ENCODE measurements at places on chromosomes 7 and 10. TPM values are rescaled to one million over a fixed set of nuclear protein-coding genes. Genes with fewer than 3 reads are reported as not detected.

DNA sequence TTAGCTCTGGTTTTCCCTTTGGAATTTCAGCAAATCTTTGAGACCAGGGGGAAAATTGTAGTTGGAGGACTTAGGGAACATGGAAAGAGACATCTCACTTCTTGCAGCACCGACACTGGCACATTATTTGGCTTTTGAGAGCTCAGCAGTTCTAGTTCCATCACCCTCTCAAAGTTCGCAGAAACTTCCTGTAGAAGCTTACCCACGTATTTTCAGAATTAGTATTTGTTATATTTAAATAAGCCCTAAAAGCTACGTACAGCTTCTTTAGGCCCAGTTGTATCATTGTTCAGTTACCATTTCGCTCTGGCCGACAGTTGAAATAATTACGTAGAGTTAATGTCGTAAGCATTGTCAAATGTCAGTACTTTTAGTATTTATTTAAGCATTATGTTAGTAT lies 13.4 kb downstream of the CEP55 start:
- no peak for DNase-seq

DNA sequence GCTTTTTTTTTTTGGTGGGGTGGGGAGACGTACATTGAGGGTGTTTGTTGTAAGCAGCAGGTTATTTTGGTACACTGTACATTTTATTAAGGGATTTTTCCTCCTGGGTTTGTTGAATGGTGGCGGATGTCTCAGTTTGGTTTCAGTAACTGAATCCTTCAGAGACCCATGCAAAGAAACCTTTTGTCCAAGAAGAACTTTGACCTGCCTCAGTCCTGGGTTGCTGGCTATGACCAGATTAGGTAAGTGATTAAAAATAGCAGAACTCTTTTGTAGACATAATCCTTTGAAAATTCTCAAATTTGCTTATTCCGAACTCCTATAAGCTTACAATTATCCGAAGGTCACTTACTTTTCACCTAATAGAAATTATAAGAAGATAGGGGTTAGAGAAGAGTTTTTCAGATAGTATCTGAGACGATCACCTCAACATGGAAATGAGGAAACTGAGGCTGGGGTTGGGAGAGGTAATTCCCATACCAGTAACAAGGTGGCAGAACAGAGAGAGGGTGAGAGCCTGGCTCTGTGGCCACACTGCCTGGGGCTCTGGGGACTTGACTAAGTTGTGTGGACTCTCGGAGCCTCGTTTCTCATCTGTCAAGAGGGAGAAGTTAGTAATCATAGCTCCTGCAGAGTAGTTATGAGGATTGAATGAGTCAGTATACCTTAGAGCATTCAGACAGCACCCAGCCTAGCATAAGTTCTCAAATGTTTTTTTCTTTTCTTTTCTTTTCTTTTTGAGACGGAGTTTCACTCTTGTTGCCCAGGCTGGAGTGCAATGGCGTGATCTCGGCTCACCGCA lies 87.4 kb downstream of the CCNY start:
- DNase-seq = peak; percentile 77

DNA sequence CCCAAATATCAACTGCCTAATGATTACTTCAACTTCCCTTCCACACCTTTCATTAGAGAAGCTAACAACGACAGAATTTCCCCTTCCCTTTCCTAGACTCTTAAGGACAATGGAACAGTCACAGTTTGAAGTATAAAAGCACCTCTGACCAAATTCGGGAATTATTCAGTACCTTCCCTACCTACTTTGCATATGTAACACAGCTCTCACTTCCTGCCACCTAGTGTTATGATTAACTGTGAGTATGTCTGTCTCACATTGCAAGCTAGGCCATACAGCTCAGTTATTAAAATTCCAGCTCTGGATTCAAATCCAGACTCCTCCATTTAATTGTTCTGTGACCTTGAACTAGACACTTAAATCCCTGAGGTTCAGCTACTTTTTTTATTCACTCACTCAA lies 44.8 kb upstream of the HPSE2 start:
- DNase-seq = peak; percentile 47

DNA sequence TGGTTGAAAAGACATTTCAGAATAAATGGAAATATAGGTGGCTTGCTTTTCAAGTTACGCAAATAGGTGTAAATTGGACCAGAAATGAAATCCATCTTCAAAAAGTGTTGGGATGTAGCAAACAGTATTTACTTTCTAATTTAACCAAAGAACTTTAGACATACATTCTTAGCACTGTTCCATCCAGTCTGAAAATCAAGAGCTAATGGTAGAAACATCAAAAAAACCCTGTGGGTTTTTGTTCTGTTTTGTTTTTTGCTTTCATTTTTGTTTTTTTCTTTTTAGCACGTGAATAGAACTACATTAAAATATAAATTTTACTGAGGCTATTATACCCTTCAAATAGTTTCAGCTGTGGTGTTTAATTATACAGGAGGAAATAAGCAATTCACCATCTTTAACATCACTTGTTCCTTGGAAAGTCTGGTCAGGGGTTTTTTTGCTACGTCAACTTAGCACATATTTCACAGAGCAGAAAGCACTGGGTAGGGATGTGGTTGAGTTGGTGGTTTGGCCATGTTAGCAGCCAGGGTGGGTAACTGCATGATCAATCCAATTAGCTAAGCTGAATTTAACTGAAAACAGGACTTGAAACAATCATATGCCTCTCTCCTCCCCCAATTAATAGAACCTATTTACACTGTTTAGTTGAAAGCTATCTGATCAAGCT lies 275.4 kb upstream of the PFKP start:
- DNase-seq = no peak

DNA sequence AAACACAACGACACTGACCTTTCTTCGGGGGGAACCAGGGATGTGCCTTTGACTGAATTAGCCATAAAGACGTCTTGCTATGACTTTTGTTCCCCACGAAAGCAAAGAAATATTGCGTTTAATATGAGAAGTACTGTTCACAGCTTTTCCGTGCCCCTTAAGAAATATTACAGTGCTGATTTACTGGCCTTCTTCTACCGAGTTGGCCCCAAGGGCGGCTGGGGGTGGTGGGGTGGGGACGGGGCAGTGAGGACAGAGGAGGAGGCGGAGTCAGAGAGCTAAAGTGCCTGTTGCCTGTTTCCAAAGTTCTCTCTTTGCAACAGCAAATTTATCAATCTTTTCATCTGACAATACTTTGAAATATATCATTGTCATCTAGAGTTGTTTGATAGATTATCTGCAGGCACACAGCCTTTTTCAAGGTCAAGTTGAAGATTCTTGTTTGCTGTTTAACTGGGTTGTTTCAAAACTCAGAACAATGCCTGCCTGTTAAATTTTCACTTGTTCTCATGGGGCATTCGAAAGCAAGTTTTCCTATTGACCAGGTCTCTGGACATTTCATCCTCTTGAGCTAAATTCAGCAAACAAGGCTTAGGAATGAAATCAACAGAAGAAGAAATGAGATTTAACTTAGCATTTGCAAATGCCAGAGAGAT lies 9.0 kb downstream of the PTF1A start:
- no peak for DNase-seq

- no peak for DNase-seq
These were observed 251.0 kb downstream of the NSUN6 start for GRCh38 chr10:18400201-18400905.

DNA sequence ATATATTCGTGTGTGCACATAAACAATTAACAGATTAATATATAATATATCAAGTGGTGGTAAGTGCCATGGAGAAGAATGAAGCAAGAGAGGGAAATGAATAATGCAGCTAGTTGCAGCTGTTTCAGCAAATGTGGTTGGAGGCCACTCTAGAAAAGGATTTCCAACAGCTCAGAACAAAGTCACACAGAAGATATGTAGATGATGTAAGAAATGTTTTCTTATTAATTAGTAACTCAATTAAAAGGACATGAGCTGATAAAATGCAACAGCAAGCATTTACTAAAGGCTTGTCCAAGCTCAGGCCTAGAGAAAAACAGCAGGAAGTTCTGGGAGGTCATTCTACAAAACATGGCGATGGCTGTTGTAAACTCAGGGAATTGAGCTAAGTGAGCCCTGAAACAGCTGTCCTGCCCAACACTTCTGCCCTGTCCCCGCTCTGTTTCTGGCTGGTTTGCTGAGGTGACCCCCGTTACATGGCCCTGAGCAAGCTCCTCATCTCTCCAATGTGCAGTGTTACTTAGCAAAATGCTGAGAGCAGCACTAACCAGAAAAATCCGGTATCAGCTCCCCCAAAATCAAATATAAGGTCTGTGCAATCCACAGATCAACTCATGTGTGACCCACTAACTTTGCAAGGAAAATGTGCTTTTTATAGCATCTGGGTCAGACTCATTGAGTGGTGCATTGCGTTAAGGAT lies 23.4 kb upstream of the C10orf67 start:
- no peak for DNase-seq

DNA sequence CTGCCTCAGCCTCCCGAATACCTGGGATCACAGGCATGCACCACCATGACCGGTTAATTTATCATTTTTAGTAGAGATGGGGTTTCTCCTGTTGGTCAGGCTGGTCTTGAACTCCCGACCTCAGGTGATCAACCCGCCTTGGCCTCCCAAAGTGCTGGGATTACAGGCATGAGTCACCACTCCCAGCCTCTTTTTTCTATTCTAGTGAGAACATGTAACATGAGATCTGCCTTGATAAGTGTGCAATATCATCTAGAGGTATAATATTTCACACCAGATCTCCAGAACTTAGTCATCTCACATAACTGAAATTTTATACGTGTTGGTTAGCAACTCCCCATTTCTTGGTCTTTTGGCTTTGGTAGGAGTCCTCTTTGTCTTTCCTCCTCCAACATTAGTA lies 656.9 kb downstream of the CNTNAP2 start:
- no peak for DNase-seq

DNA sequence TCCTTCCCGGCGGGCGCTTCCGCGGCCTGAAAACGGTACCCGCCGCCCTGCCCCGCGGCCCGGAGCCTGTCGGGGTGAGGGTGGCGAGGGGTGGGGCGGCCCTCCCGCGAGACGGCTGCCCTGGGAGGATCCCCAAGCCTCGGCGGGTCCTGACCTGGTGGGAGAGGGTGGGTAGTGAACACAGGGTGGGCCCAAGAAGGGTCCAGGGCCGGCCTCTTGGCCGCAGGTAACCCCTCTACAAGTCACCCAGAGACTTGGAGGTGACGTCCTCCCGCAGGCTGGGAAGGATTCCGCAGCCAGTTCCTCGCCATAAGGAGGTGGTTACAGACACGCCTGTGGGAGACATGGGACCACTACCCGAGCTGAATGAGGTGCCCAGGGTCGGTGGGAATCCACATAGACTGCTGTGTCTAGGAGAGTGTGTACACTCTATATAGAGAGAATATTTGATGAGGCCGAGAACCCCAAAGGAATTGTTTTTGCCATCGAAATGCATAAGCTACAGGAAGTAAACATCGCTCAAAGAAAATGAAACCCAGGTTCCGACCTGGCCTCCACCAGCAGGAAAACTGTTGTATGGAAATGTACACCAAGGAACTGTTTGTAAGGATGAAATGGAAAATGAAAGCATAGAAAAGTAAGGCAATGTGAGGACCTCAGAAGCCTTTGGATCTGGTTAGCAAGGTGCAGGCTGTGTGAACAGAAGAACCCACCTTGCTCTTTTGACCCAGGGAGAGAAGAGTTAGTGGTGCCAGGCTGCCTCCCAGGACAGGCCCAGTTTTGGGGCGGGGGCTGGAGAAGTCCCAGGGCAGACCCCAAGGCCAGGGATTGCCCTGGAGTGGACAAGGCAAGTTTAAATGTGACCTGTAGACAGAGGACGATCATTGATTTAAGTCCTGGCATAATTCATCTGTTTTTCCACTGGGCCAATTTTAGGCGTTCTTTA lies 659 bp downstream of the OPTN start:
- DNase-seq = no peak

GRCh38 chr10:125337510-125337909 lies 177.1 kb upstream of the CTBP2 start:
- no peak for DNase-seq

GRCh38 chr10:123380491-123381085 lies 226.4 kb downstream of the BUB3 start:
- DNase-seq = no peak

DNA sequence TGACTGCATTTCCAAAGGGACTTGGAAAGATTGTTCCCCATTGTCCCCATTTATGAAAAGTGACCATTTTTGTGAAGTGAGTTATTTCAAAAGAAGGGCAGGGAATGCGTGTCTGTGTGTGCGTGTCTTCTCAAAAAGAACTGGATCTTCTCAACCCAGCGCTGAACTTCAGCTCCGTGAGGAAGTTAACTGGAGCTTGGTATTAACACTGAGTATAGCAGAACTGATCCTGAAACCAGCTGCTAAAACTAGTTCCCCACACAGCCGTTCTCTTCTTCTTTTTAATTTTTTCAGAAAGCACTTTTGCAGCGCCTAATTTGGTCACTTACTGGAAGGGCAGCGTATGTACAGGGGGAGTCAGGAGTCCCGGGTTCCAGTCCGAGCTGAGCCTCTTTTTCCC lies 45.8 kb upstream of the PLEKHA1 start:
- no peak for DNase-seq

- no peak for DNase-seq
These were observed 10.5 kb downstream of the FAM171A1 start for GRCh38 chr10:15360566-15360965.

- DNase-seq = no peak
These were observed 145.4 kb downstream of the SNX10 start for GRCh38 chr7:26437003-26437532.

DNA sequence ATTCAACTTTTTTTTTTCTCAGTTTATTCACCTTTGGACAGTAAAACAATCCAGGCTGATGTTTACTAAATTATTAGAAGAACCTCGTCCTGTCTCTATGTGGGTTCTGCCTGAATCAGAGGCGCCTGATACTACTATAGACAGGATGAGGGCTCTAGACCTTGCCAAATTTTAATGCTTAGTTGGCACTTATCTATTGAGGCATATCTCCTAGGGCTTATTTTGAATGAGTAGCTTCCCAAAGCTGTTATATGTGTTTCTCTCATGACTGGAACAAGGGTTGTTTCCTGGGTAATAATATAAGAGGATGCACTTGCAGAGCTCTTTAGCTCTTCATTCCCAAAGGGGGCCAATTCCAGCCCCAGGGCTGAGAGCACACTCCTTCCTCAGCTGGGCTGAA lies 23.6 kb downstream of the HECW1 start:
- no peak for DNase-seq

- no peak for DNase-seq
These were observed 130.3 kb downstream of the DIP2C start for GRCh38 chr10:558891-559766.

- DNase-seq = peak; percentile 22
These were observed 2.2 kb downstream of the OGDHL start for GRCh38 chr10:49759787-49760551.

GRCh38 chr10:787933-788651 lies 98.6 kb upstream of the DIP2C start:
- DNase-seq = no peak

Gene GNB2
- total RNA-seq = 212 TPM

Gene TRUB1
- total RNA-seq = 28.1 TPM

Gene OR2A42
- total RNA-seq = not detected

Gene MYO1G
- 0.04 TPM for total RNA-seq

Gene PON3
- 2.0 TPM for total RNA-seq

Gene HPS1
- 39.0 TPM for total RNA-seq

Gene C10orf88
- total RNA-seq = 8.7 TPM

Gene NRP1
- total RNA-seq = 58.2 TPM

Gene FAM25C
- 0.92 TPM for total RNA-seq
